Glutamatergic neuron (in vitro differentiated cells): ENCODE measurements at places on chromosomes 13 and 19.

GRCh38 chr19:51926784-51927741 is at the start of gene ZNF613:
ZNF613 (plus strand) TSS chr19:51927472; CDS start chr19:51936221, 8,749 bp downstream.
- peaks cover 35% of the 10 kb centered on the region for H3K36me3 ChIP-seq
- H3K27me3 ChIP-seq = peaks cover 13% of the 10 kb centered on the region
- peak; percentile 81 for DNase-seq

GRCh38 chr13:95233026-95233635 is 68.1 kb downstream of the ABCC4 start:
- H3K4me3 ChIP-seq = no peak overlapping the region
- H3K36me3 ChIP-seq = no peaks in the 10 kb centered on the region
- no peak overlapping the region for H3K27ac ChIP-seq
- no peaks in the 10 kb centered on the region for H3K4me1 ChIP-seq

DNA sequence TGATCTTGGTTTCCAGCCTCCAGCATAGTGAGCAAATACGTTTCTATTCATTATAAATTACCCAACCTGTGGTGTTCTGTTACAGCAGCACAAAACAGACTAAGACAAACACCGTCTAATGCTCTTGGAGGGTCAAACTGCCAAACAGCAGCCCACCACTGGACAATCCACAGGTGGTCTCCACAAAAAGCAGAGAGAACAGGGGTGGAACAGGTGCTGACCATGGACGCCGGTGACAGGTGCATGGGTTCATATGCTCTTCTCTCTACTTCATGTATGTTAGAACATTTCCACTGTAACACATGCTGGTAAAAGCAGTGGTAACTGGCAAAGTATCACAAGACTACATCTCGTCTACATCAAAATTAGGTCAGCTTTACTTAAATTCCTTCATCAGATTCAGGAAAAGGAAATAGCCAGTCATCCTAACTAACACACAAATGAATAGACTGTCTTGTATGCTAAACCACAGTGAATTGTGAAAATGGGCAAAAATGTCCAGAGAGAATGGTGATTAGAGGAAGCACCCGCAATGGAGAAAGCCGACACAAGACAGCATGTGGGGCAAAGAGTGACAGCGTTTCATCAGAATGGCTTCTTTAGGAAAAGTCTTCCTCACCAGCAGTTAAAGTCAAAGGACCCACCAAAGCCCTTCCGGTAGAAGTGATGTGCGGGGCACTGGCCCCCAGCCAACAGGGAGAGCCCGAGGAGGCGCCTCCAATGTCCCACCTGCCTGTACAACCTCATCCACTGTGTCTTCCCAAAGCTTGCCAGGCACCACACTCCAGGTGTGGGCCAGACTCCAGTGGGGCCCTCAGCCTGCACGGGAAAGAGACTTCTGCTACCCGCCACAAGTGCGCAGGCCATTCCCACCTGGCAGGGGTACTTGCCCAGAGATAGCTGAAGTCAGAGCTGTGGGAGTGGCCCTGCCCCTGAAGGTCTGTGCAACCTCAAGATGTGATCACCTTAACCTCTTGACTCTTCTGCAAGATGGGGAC is 6.5 kb downstream of the CARS2 start:
- no peak overlapping the region for H3K4me3 ChIP-seq
- no peaks in the 10 kb centered on the region for H3K36me3 ChIP-seq
- no peak overlapping the region for H3K27ac ChIP-seq
- H3K27me3 ChIP-seq = peaks cover 2% of the 10 kb centered on the region
- H3K4me1 ChIP-seq = peaks cover 14% of the 10 kb centered on the region
- DNase-seq = no peak

DNA sequence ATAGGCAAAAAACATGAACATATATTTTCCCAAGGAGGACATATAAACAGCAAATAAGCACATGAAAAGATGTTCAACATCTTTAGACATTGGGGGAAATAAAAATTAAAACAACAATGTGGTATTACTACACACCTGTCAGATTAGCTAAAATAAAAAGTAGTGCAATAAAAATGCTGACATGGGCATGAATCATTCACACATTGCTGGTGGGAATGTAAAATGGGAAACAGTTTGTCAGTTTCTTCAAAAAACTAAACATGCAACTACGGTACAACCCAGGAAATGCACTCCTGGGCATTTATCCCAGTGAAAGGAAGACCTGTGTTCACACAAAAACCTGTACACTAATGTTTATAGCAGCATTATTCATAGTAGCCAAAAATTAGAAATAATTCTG is 5.3 kb upstream of the SUCLA2 start:
- no peak overlapping the region for H3K27ac ChIP-seq
- no peak overlapping the region for H3K4me3 ChIP-seq
- peaks cover 5% of the 10 kb centered on the region for H3K27me3 ChIP-seq
- peaks cover 11% of the 10 kb centered on the region for H3K4me1 ChIP-seq
- DNase-seq = no peak

- no peak overlapping the region for H3K4me3 ChIP-seq
- H3K36me3 ChIP-seq = no peaks in the 10 kb centered on the region
- peaks cover 2% of the 10 kb centered on the region for H3K27me3 ChIP-seq
Measured at GRCh38 chr19:11552666-11553372, 6.2 kb downstream of the ELOF1 start.

- H3K36me3 ChIP-seq = no peaks in the 10 kb centered on the region
- H3K27me3 ChIP-seq = no peaks in the 10 kb centered on the region
- DNase-seq = no peak
- no peaks in the 10 kb centered on the region for H3K4me1 ChIP-seq
Measured at GRCh38 chr19:17296273-17296672, 7.0 kb downstream of the ABHD8 start.

- no peak overlapping the region for H3K4me3 ChIP-seq
- H3K27me3 ChIP-seq = peaks cover 2% of the 10 kb centered on the region
- peak; percentile 43 for DNase-seq
- H3K4me1 ChIP-seq = no peaks in the 10 kb centered on the region
Measured at GRCh38 chr19:2034729-2035589, 16.1 kb downstream of the MKNK2 start.

GRCh38 chr13:113046883-113047244 is 58.7 kb upstream of the F7 start:
- H3K27ac ChIP-seq = no peak overlapping the region
- peaks cover 20% of the 10 kb centered on the region for H3K4me1 ChIP-seq
- H3K4me3 ChIP-seq = no peak overlapping the region
- DNase-seq = peak; percentile 9
- peaks cover 2% of the 10 kb centered on the region for H3K27me3 ChIP-seq
- no peaks in the 10 kb centered on the region for H3K36me3 ChIP-seq

- H3K36me3 ChIP-seq = no peaks in the 10 kb centered on the region
- no peak overlapping the region for H3K27ac ChIP-seq
- no peaks in the 10 kb centered on the region for H3K4me1 ChIP-seq
- no peak overlapping the region for H3K4me3 ChIP-seq
- no peak for DNase-seq
- no peaks in the 10 kb centered on the region for H3K27me3 ChIP-seq
Measured at GRCh38 chr13:88136098-88136790, 465.1 kb downstream of the SLITRK5 start.

- H3K4me3 ChIP-seq = peak overlapping the region; percentile 99
- H3K27me3 ChIP-seq = no peaks in the 10 kb centered on the region
- H3K27ac ChIP-seq = peak overlapping the region; percentile 75
- peaks cover 4% of the 10 kb centered on the region for H3K36me3 ChIP-seq
Measured at GRCh38 chr19:46660008-46660517, 919 bp downstream of the DACT3 start.

DNA sequence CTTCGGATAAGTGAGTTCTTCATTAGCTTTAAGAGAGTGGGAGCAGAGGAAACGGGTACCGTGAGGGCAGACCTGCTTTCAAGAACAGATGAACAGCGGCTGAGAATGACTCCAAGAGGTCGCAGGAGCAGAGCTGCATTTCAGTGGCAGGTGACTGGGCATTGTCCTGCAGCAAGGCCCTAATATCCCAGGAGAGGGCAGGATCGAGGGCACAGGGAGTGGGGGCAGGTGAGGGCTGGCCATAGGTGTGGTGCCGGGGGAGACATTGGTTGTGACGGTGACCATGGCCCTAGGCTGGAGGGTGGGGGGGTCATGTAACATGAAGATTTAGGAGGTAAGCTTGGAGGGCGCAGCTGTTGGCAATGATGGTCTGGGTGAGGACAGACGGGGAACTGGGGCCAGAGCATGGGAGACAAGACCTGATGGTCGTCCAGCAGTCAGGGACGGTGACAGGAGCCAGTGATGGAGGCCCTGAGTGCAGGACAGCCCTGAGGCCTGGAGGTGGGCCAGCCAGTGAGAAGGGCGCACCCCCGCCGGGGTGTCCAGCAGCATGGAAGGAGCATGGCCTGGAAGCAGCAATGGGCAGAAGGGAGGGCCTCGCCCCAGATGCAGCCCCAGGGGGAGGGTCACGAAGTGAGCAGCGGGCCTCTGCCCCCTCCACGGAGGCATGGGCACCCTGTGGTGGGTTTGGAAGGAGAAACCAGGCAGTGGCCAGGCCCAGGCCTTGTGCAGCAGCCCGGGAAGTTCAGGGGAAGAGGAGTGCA is 29.2 kb upstream of the LAMP1 start:
- H3K4me1 ChIP-seq = peaks cover 4% of the 10 kb centered on the region
- H3K27me3 ChIP-seq = no peaks in the 10 kb centered on the region
- no peak overlapping the region for H3K4me3 ChIP-seq
- no peak overlapping the region for H3K27ac ChIP-seq
- DNase-seq = no peak

GRCh38 chr19:18743784-18744418 is 47.2 kb downstream of the COMP start:
- H3K27ac ChIP-seq = peak overlapping the region; percentile 62
- H3K27me3 ChIP-seq = no peaks in the 10 kb centered on the region
- no peaks in the 10 kb centered on the region for H3K36me3 ChIP-seq

- peaks cover 3% of the 10 kb centered on the region for H3K36me3 ChIP-seq
- H3K27me3 ChIP-seq = peaks cover 37% of the 10 kb centered on the region
- peak; percentile 35 for DNase-seq
- peak overlapping the region; percentile 82 for H3K4me3 ChIP-seq
Measured at GRCh38 chr19:6590258-6590826, 608 bp downstream of the CD70 start.

DNA sequence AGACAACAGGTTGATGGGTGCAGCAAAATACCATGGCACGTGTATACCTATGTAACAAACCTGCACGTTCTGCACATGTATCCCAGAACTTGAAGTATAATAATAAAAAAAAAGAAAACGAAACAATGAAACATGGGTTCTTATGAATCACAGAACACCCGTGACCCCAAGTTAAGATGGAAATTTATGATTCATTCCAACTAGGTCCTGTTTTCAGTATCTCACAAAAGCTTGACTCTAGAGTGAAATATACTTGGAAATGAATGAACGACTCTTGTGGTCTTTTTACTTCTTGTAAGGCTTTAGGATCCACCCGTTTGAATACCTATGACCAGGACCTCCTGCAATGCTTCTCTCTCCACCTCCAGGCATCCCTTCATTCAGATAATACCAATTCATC is 3.5 kb upstream of the LILRB4 start:
- peaks cover 6% of the 10 kb centered on the region for H3K27me3 ChIP-seq
- peaks cover 10% of the 10 kb centered on the region for H3K4me1 ChIP-seq
- H3K4me3 ChIP-seq = no peak overlapping the region

GRCh38 chr13:71408416-71408815 is 458.6 kb downstream of the DACH1 start:
- no peaks in the 10 kb centered on the region for H3K36me3 ChIP-seq
- H3K27ac ChIP-seq = no peak overlapping the region
- no peak for DNase-seq
- H3K4me1 ChIP-seq = no peaks in the 10 kb centered on the region
- no peak overlapping the region for H3K4me3 ChIP-seq
- H3K27me3 ChIP-seq = peaks cover 2% of the 10 kb centered on the region

- H3K36me3 ChIP-seq = no peaks in the 10 kb centered on the region
- peaks cover 2% of the 10 kb centered on the region for H3K27me3 ChIP-seq
- no peaks in the 10 kb centered on the region for H3K4me1 ChIP-seq
- no peak overlapping the region for H3K27ac ChIP-seq
- DNase-seq = no peak
Measured at GRCh38 chr13:22173610-22174009, 502.7 kb downstream of the FGF9 start.

DNA sequence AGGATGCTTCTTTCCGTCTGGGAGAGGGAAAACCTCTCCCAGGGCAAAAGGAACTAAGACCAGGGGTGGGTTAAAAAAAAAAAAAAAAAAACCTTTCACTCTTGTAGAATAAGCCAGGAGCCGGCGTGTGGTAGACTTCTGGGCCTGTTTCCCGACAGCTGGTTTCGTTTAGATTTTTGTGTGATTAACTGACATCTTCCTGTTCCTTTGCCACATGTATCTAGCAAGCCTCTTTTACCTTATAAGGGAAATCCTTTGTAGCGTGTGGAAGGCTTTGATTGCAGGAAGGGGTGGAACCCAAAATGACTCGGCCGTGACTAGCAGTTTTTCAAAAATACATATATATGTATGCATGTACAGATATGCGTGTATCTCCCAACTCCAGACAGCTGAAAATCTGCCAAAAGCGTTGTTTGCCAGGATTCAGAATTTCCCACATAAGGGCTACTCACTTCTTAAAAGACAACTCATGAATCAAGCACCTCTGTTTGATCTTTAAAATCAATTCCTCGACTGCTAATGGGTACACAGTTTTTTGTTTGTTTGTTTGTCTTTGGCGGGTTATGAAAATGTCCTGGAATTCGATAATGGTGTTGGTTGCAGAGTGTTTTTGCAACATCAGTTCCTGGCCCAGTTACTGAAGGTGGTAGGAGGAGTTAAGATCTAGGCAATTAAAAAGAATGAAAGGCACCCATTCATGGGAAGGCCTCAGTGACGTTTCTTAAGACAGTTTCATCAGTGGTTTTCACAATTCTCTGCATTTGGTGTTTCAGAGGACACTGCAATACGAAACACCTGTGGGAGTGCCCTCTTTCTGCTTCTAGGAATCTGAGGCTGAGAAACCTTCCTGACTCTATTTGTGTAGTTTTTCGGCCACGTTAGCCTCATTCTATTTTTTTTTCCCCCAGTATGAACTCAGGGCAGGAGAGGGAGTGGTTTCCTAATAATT is 2.7 kb downstream of the TPM4 start:
- no peak for DNase-seq
- peak overlapping the region; percentile 98 for H3K4me3 ChIP-seq
- peaks cover 21% of the 10 kb centered on the region for H3K4me1 ChIP-seq
- peak overlapping the region; percentile 99 for H3K27ac ChIP-seq
- peaks cover 15% of the 10 kb centered on the region for H3K27me3 ChIP-seq

- H3K27ac ChIP-seq = no peak overlapping the region
- no peaks in the 10 kb centered on the region for H3K36me3 ChIP-seq
- peak overlapping the region; percentile 87 for H3K4me3 ChIP-seq
- peak; percentile 63 for DNase-seq
- H3K27me3 ChIP-seq = peaks cover 7% of the 10 kb centered on the region
Measured at GRCh38 chr19:17555929-17556813, 722 bp downstream of the COLGALT1 start.
